ENCODE measurements at places on chromosomes 5 and 9. TPM values are rescaled to one million over a fixed set of nuclear protein-coding genes. Genes with fewer than 3 reads are reported as not detected.

The DOCK2 gene
- total RNA-seq, result 6.5 TPM

- no peak for DNase-seq
Measured at GRCh38 chr5:134174841-134175839, 1.6 kb downstream of the SKP1 start.

The CLIC3 gene
- not detected for total RNA-seq

GRCh38 chr5:168916266-168916665, 337.1 kb upstream of the PANK3 start:
- DNase-seq, result no peak

The MLANA gene
- not detected for total RNA-seq

The PDCD1LG2 gene
- not detected for total RNA-seq

The RABL6 gene
- 88.4 TPM for total RNA-seq

DNA sequence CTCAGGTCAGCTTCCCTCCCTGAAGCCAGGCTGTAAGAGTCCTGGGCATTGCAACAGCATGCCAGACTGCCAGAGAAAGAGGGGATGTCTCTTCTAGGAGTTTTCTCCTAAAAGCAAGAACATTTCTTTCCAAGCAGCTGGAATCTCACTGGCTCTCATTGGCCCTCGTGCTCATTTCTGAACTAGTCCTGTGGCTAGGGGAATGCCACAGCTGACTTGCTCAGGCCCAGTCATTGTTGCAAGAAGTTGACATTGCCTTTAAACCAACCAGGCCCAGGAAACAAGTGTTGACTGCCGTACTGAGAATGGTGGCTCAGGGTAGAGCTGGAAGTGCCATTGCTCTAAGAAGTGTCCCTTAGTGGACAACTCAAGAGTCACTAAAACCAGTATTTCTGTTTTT, 15.0 kb upstream of the CEP120 start:
- no peak for DNase-seq

- DNase-seq, result no peak
Measured at GRCh38 chr5:137190441-137190840, 308.7 kb downstream of the SPOCK1 start.

- DNase-seq, result no peak
Measured at GRCh38 chr9:107547772-107548297, 58.3 kb upstream of the KLF4 start.

The ZNF484 gene
- 12.4 TPM for total RNA-seq

GRCh38 chr5:139557811-139558210, 3.3 kb upstream of the UBE2D2 start:
- no peak for DNase-seq

DNA sequence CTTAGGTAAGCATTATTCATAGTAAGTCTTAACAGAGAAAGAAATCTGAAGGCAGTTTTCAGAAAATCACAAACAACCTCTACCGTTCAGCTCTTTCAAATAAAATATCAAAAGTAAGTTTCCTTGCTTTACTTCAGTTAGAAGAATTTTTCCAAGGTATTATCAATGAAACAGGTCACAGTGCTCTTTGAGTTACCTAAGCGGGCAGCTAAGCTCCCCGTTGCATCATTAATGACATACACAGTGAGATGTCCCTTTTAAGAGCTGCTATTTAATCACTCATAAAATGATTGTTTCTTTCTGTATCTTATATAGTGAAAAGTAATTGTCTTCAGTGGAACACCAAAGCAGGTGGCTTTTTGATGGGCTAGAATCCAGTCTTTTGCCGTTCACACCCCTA, 86.2 kb upstream of the PIK3R1 start:
- DNase-seq, result no peak

The CDO1 gene
- 2.9 TPM for total RNA-seq

GRCh38 chr5:11346336-11346735, 557.9 kb downstream of the CTNND2 start:
- no peak for DNase-seq

DNA sequence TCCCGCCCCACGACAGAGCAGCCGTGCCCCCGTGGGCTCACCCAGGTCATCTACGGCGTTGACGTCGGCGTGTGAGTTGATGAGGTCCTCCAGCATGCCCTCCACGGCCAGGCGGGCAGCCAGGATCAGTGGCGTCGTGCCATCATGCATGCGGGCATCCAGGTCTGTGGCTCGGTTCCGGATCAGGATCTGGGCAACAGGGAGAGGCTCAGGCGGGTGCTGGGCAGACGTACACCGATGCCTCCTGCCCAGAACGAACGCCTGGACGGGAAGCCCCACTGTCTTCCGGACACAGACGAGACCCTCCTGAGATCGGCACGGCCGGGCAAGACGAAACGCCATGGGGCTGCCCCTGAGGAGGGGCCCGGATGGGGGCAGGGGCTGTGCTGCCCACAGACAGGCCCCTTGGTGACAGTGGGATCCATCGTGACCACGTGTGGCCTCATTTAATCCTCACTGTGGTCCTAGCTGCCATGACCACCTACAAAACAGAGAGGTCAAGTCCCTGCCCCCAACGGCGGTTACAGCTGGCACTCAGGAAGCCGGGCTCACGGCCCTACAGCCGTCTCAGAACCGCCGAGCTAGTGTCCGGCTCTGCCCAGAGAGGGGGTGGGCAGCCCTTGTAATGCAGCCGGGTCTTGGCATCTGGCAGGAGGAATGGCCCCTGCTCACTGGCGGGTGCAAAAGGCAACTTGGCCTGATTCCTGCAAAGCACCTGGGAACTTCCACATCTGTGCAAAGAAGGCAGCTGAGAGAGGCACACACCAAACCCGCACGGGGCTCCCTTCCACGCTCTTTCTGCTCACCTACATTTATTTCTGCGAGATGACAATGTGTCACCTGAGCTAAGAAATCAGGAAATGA, 16.5 kb upstream of the SEC16A start:
- no peak for DNase-seq

- DNase-seq, result no peak
Measured at GRCh38 chr9:135165003-135165711, 77.7 kb downstream of the OLFM1 start.

Data from endothelial cell (in vitro differentiated cells).